NCI-H1436 (cell line): ENCODE measurements at places on chromosomes 11 and 22.

GRCh38 chr11:130847517-130847916, 68.8 kb downstream of the SNX19 start:
- DNase-seq = no peak

- no peak for DNase-seq
Observed at GRCh38 chr11:109304159-109304558, 117.8 kb upstream of the C11orf87 start.

DNA sequence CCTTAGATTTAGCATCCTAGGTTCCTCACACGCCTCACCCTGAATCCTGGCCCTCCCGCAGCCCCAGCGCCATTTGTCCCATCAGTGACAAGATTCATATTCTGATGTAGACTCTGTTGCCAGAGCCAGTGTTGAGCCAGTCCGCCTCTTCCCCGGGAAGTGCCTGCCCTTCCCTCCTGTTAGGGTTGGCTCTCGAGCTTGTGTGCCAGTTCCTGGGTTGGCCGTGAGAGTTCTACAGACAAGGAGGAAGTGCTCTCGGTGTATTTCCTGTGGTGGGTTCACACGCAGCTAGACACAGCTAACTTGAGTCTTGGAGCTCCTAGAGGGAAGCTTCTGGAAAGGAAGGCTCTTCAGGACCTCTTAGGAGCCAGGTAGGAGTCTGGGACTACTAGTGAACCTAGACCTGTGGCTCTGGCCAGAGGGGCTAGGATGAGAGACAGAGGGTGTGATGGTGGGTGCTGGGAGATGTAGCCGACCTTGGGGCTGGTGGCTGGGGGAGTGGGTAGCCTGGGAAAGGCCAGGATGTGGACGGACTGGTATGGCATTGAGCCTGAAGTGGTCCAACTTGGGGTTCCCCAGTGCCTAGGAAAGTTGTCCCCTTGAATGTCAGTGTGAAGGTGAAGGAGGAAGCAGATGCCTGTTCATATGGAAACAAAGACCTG, at the start of gene IL18BP:
Gene IL18BP, plus strand, starts transcription at position 261 of the 662 bp plus-strand sequence. CDS start 1,076 bp downstream, outside the sequence.
- no peak for DNase-seq

DNA sequence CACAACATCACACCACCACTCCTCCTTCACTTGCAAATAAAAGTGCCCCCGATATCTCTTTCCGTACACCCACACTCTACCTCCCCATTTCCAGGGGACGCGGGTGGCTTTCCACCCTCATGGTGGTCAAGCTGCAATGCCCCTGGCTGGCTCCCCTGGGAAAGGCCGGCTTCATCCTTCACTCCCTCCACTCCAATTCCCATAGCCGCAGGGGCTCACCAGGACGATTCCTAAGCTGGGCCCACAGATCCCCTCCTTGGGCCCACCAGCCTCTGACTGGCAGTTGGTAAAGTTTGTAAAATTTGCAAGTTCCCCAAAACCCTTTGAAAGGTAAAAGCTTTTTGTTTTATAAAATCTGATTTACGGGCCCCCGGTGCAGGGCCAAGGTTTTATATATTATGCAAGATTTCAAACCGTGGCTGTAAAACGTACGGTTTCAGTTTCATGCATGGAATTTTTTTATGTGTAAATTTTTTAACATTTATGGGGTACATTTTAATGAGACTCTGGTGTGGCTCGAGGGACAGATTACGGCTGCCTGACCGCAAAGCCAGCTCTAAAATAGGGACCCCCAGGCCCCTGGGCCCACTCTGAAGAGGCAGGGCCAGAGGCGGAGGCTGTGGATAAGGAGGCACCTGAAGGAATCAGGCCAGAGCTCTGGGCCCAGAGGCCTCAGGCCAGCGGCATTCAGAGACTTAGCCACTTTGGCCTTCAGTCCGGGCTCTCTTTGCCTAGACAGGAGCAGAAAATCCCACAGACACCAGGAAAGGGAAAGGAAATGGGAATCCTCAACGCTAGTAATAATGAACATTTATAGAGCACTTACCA, 106.5 kb downstream of the FEZ1 start:
- no peak for DNase-seq

DNA sequence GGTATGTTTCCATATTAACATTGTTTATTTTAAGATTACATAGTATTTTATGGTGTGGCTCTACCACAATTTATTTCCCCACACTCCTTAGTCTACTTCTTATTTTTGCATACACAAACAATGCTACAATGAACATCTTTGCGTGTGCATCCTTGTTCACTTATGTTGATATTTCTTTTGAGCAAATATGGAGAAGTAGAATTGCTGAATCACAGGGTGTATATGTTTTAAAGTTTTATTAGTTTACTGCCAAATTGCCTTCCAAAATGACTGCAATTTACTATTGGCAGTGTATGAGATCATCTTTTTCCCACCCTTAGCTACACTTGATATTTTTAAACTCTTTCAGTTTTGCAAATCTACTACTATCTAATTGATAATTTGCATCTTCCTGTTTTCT, 38.7 kb upstream of the FAR1 start:
- DNase-seq = no peak

DNA sequence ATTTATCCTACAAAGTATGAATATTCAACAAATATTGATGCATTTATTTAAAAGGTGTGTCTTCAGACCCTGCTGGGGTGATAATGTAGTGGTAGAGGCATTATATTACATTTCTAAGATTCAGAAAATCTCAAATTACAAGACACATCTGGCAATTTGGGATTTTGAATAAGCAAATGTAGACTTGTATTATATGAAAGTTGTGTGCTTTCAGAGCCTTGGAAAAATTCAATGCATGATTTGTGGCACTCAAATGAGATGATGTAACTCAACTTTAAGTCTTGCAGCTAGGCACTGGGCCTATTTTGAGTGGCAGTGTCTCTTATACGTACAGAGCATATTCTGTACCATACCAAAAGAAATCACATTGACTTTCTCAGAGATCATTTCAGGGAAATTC, 214.4 kb downstream of the ETS1 start:
- no peak for DNase-seq

GRCh38 chr11:81869351-81870065, 864.2 kb downstream of the FAM181B start:
- DNase-seq = no peak

DNA sequence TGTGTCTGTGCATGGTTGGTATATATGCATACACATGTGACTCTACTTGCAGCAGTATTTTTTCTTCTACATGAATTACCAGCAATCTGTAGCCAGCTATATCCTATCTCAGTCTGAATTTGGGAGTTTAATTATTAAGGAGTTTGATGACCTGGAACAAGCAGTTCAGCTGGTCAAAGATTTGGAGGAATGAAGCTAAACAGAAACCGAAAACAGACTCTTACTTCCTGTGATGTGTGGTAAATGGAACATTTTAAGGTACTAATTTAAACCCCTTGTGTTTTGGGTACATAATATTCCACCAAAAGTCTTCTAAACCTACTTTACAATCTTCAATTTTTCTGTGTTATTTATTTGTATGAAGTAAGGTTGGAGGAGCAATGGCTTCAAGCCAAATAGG, 124.4 kb upstream of the PGR start:
- no peak for DNase-seq

- no peak for DNase-seq
Observed at GRCh38 chr22:21003782-21004181, 1.9 kb upstream of the THAP7 start.

- DNase-seq = no peak
Observed at GRCh38 chr11:70029861-70030380, 48.2 kb upstream of the ANO1 start.

DNA sequence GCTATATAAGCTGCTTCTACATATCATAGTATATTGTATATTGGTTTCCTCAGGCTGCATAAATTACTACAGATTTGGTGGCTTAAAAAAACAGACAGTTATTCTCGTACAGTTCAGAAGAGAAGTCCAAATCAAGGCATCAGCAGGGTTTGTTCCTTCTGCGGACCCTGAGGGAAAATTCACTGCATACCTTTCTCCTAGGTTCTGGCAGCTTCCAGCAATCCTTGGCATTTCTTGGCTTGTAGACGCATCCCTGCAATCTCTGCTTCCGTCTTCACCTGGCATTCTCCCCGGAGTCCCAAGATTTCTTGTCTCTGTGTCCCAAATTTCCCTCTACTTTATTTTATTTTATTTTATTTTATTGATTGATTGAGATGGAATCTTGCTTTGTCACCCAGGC, 142.8 kb downstream of the COMMD9 start:
- DNase-seq = no peak

DNA sequence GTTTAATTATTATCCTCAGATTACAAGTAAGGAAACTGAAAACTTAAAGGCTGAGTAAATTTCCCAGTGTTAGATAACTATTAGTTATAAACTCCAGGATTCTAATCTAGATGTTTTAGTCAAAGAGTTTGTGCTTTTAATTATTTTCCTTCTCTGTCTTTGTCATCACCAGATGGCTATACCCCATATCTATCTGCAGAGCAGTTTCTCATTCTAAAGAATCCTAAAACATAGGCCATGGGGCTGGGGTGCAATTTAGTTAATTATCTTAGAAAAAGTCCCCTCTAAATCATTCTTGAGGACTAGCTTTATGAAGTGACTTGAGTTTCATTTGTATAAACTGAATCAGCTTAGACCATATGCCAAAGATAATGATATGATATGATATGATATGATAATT, 556.3 kb upstream of the ANO5 start:
- no peak for DNase-seq

- DNase-seq = peak; percentile 25
Observed at GRCh38 chr11:10856689-10857458, 979 bp downstream of the ZBED5 start.

DNA sequence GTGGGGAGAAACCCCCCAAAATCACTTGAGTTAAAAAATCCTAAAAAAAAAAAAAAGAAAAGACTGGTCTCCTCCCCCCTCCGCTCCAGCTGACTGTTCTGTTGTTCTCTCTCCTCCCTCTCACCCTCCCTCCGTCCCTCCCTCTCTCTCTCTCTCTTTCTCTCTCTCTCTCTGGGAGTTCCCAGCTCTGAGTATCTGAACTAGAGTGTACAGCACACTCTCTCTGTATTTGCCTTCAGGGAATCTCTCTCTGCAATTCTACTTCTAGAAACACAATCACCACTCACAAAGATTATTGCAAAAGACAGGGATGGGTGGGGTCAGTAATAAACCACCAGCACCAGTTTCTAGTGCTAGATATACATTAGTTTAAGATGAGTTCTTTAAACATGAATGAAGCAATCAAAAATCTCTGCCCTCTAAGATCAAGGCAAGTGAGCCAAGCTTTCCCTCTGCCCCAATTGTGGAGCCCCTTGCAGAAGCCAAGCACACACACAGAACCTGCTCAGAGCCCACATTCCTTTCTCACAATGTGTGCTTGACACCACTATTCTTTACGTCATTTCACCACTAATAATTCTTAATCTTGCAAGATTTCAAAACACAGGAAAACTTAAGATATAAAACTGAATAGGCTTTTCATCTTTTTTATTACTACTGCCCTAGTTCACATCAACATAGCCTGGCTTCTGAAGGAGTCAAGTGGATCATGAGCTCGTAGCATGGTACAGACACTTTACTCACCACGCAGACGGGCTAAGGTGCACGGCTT, 133.5 kb downstream of the RBFOX2 start:
- DNase-seq = no peak

DNA sequence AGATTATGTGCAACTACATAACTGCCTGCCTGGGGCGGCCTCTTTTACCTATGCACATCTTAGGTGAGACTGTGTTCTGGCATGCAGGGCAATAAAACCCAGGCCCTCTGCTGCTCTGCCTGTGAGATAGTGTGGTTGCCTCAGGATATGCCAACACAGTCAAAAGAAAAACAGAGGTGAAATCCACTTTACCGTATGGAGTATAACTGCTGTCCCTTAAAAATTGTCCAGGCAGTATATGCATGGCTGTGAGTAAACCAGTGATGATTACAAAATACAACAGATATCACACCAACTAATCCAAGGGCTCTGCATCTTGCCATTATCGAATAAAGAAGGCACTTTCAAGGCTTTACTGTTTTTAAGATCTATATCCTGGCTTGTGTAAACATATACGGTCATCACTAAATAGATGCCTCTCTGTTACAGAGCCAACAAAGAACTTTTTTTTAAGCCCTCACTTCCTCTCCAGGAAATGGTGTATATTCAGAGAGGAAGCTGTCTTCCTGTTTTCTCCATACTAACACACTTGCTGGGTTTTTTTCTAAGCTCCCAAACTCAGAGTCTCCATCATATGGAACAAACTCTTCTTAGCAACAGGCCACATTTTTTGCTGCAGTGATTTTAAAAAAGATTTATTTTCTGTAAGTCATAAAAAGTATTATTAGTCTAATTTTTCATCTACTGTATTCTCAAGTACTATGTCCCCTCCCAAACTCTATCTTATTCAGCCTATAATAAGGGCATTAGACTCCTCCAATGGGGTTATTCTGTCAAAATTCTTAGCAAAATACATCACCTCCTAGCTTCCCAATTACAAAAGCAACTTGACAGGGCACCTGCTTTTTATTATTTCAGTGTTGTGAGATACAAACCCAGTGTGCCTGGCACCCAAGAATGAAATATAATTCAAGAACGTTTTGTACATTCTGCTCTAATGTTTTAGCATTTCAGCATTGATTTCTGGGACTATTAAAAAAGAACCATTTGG, 135.2 kb downstream of the MAML2 start:
- DNase-seq = no peak

DNA sequence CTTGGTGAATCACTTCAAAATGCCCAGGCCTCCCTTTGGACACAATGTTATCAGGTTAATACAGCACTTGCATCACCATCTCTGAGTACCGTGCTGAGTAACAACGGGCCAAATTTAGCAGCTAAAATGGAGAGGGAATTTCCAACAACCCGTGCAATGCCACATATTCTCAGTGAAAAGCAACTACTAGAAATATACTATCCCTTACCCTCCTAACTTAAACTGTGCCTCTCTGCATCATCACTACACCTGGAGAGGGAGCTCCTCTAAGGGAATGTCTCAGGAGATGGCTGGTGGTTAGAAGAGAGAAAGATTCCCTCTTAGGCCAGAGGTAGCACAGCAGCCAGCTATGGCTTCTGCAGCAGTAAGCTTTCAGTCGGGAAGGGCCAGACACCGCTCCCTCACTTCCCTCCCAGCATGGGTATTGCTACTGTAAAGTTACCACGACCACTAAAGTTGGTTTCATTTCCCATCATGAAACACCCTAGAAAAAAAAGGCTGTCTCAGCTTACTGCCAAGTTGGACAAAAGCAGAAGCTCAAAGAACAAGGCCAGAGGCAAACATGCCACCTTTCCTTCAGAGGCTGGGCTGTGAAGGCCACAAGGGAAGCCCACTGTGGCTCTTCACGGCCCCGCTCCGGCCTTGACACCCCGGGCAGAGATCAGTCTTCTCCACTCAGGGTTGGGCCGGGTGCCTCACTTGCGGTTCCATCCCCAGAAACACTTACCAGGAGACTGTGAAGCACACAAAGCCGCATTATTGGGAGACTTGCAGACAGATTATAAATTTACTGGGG, 3.9 kb downstream of the MAML2 start:
- no peak for DNase-seq

- DNase-seq = no peak
Observed at GRCh38 chr11:69257838-69258658, 35.9 kb upstream of the MYEOV start.
